Stimulated activated CD4-positive, alpha-beta T cell treated with anti-CD3 and anti-CD28 coated beads, Interleukin-4, amount 100 ng/mL, for 24 hours (primary cell): ENCODE measurements at places on chromosomes 11 and 22.

DNA sequence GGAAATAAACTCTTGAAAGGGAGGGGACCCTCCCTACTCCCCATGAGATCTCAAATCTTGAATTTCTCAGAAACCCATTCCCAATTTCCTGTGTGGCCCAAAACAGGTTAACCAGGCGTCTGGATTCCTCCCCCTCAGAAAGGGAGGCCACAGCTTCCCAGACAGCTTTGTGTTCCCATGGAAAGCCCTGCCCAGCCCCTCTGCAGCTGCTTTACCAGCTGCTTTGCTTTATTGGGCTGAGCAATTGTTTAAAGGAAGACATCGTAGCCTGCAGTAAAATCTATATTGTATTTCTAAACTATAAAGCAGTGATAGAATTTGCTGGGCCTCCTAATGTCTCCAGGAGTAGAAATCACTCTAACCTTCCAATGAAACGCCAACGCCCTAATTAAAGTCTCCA lies 97.4 kb downstream of the CHST1 start:
- no peak for DNase-seq

DNA sequence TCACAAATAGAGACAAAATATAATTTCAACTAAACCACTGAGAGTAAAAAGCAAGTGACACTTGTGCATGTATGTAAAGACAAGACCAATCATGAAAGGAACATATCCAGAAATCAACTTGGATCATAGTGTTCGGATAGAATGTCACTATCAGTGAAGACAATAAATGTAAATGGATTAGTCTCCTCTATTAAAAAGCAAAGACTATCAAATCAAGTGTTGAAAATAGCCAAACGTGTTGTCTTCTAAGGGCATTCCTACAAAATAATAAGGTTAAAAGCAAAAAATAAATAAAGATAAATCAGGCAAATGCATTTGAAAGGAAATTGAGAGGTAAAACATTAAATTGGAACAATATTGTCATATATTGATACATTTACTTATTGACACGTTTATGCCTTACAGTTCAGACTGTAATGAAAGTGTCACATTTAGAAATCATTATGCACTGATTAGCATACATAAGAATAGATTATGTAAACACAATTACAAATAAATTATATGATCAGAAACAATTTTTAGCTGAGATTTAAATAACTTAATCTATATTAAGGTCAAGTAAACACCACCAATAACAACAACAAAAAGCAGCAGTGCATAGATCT lies 1100.1 kb downstream of the BRD1 start:
- no peak for DNase-seq

DNA sequence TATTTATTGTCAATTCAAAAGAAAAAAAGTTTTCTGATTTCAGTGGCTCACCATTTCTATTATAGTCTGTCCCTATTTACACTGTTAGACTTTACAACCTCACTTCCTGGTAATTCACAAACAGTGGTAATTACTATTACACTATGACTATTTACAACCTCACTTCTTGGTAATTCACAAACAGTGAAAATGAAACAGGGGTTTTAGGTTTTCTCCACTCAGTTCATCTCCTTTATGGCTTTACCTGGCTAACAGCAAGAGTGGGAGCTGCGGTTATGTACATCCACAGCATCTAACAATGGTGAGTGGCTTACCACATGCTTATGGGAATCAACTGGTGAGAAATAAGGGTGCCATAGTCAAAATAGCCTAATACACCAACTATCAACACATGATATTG lies 166.4 kb downstream of the CASP12 start:
- no peak for DNase-seq

DNA sequence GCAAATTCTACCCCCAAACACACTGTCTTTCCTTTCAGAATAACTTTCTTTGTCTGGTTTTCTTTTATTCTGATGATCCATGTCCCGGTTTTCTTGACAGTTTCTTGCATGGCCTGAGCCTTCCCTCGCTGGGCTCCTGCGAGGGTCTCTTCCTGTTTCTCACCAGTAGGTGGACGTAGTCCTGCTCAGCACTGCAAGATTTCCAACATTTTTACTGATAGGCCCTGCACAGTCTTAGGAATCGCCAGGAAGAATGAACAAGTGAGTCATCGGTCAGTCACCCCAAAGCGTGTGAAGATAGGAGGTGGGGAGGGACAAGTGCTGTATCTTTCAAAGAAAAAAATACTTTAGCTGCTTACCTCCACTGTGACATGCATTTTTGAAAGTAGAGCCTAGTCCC lies 16.9 kb upstream of the KIRREL3 start:
- no peak for DNase-seq

DNA sequence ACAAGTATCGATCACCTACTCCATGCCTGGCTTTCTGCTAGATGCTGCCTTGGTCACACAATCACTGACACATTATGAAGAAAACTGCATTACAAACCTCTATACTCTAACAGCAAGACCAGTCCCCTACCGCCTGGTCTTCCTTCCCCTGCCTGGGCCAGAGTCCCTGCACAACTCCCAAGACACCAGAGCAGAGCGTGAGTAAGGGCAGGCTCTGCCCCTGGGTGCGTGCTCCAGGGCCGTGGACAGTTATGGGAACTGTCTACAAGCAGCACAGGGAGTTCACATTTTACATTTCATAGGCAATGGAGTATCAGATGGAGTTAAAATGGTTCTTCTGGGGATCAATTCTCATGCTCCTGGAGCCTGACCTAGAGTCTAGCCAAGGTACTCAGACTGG lies 6.5 kb downstream of the FZD4 start:
- no peak for DNase-seq

GRCh38 chr11:75024764-75025211 lies 36.1 kb downstream of the NEU3 start:
- no peak for DNase-seq

- DNase-seq = peak; percentile 62
Measured at GRCh38 chr11:120108154-120108784, 29.6 kb downstream of the TRIM29 start.

DNA sequence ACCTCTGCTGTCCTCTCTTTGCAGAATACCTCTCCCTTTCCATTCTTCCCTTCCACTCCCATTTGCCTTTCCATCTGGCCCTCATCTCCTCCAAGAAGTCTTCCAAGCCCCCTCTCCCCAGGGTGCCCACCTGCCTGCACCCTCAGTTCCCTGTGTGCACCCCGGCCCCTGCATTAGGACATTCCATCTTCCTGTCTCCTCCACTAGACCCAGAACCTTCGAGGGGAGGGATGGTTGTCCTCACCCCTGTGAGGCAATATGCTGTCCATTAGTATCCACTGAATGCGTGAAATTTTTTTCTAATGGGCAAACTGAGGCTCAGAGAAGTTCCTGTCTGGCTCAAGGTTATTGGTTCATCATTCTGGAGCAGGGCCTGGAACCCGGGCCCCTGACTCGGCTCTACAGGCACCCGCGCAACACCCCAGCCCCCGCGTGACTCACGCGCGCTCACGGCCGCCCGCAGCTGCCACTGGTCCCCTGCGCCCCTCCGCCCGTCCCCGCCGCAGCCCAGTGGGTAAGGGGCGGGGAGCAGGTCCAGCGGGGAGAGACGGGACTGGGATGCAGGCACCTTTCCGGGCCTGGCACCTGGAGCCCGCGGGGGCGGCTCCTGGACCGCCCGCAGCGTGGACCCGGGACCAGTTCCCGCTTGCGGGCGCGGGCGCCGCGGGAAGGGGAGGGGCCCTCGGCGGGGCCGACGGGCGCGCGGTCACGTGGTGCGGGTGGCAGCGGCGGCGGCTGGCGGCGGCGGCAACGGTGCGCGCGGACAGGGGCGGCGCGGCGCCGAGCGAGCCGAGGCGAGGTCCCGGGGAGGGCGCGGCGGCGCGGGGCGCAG lies 7.0 kb downstream of the SEPTIN3 start:
- DNase-seq = peak; percentile 53

- DNase-seq = no peak
Measured at GRCh38 chr11:130206141-130206540, 46.6 kb downstream of the ST14 start.

DNA sequence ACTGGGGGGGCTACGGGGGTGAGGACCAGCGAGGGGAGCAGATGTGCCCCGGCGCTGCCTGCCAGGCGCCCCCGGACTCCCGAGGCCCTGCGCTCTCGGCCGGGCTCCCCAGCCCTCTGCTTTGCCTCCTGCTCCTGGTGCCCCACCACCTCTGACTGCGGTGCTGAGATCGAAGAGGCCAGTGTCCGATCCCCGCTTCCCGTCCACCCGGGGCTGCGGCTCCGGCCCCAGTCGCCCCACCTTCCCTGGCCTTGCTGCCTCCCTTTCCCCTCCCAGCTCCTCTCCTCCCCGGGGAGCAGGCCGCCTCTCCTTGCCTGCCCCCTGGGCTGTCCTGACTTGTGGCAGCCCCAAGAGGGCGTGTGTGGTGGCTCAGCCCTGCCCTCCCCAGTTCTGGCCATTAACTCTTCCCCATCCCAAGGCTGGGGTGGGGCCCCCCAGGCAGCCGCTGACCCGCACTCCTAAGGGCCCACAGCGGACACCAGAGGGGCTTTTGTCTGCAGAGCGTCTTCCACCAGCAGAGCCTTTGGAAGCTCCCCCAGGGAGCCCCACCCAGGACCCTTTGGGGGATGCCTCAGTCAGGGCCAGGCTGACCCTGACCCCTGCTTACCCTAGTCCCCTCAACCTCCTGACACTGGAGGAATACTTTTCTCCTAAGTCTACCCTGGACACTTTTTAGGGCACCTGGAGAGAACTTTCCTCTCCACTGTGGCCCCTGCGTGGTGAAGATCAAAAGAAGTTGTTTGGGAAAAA lies 16.6 kb downstream of the RTN4RL2 start:
- no peak for DNase-seq

DNA sequence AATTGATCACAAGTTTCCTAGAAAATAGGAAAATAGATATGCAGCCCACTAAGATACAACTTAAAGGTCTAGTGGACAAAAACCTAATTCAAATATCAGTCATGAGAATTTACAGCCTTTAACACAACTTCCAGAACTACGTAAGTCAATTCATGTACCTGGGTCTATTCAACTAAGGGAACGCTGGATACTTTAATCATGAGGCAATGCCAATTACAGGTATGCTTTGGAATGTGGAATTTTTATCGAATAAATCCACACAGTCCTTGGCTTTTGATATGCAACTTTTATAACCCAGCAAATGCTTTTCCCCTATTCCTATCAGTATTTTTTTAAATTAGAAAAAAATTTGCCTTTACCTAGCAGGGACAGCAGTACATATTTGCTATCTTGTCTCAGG lies 289.5 kb upstream of the FAT3 start:
- DNase-seq = no peak

GRCh38 chr22:22093743-22094142 lies 111.2 kb upstream of the TOP3B start:
- no peak for DNase-seq

DNA sequence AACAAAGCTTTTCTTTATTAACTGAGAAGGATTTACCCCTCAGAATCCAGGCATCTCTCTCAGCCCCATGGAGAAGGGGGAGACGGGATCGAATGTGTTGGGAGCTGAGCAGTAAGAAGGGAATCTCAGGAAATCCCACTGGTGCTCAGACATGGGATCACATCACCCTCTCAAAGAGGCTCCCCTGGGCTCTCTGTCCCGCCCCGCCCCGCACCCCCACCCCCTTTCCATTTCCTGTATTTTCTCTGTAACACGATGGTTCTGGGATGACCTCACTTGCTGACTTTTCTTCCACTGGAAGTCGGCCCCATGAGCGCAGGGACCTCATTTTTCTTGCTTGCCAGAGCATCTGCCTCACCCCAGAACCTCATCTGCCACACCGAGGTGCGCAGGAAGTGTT lies 100.0 kb downstream of the RPS6KA4 start:
- DNase-seq = no peak

DNA sequence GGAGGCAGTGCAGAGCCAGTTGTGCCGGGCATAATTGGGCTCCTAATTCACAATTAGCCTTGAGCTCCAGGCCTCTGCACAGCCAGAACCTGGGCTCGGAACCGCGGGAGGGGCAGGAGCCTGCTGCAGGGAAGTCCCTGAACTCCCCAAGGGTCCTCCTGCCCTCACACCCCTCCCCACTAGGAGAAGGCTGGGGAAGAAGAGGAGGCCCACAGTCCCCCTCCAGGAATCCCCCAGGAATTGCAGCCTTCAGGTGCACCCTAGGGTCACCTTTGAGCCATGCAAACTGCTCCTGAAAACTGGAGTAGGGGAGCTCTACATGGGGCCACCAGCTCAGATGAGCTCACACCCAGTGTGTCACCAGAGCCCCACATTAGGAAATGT lies 93.8 kb upstream of the LMO1 start:
- no peak for DNase-seq

GRCh38 chr11:128465946-128466705 lies 121.2 kb downstream of the ETS1 start:
- no peak for DNase-seq

DNA sequence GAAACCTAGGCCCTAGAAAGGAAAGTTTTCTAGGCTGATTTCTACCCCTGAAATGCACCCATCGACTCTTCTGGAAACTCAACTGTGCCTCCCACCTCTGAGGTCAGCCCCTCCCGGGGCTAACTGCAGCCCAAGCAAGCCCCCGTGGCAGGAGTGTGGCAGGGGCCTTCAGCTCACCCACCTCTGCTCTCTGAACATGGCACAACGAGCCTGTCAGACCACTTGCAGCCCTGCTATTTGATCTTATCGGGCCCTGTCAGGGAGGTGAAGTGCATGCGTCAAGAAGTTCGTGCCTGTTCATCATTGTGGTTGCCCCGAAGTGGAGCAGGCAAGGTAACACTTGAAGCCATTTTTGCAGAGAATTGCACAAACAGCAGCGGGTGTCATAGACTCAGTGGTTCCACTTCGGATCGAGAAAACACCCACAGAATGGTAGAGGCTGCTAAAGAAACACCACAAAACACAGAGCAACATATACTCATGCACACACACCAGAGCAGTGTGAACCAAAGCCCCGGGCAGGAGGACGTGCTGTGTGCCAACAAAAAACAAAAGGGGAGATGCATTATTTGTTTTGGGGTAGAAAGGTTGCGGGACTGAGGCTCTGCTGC lies 262.7 kb downstream of the ETS1 start:
- peak; percentile 86 for DNase-seq

DNA sequence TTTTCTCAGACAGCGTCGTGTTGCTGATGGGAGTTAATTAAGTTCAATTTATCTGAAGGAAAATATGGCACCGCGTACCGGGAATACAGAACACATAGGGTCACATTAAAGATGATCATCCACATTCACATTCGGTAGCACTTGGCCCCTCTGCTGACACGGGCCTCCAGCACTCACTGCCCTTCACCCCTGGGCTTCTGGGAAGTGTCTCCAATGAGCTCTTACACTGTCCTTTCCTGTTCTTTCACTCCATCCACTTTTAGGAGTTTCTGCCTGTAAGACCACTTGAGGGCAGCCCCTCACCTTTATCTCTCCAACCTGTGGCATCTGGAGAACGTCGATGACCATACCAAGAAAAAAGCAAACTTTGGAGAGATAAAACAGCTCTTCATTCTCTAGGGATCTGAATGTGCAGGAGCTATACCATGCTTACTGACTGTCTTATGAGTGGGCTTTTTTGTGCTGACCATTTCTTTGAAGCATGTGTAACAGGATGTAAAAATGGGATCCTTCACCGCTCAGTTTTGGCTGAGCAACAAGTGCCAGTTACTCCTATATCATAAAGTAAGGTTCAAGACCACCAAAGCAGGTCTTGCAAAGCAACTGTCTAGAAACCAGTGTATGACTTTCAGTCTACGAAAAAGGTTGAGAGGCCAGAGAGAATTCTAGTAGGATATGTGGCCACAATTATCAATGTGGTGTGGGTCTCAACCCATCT lies 1.1 kb upstream of the SERGEF start:
- no peak for DNase-seq
